Activated T-helper 1 cell treated with anti-CD3 and anti-CD28 coated beads, Interleukin-12 subunit alpha, Interleukin-12 subunit beta, Interleukin-2, Interleukin-4 antibody, amounts not matched to agents 30 ng/mL and 10 ng/mL and 1 ng/mL, durations not matched to agents 14 hours and 24 hours and 36 hours (primary cell): ENCODE measurements at places on chromosomes 5 and 9. TPM values are rescaled to one million over a fixed set of nuclear protein-coding genes. Genes with fewer than 3 reads are reported as not detected.

GRCh38 chr5:90921418-90921973, 362.9 kb downstream of the ADGRV1 start:
- no peak for DNase-seq

Gene ANXA2R
- total RNA-seq, result 0.88 and 0.93 TPM in 2 replicates

- DNase-seq, result no peak
Measured at GRCh38 chr9:12464910-12465512, 228.2 kb upstream of the TYRP1 start.

Gene INSL4
- total RNA-seq, result 0.10 TPM in 1 of 2 replicates, not detected in the other

DNA sequence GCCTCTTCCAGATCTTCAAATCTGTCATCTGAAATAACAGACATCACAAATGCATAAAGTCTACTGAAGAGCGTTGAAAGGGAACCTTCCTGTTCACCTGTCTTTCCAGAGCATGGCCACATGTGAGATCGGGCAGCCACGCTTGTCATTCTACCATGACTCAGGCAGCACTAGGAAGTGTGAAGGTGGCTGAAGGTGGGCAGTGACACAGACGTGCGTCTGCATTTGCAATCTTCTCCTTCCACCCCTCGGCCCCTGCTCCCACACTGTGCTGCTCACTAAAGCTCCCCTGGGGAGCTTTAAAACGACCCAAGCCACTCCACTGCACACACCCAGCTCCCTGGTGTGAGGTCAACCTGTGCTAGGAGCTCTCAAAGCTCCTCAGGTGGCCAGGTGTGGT, 2.5 kb downstream of the ENTR1 start:
- DNase-seq, result no peak

GRCh38 chr5:127667926-127668325, 19.0 kb downstream of the CTXN3 start:
- DNase-seq, result no peak

- DNase-seq, result no peak
Measured at GRCh38 chr5:160456480-160457177, 35.0 kb downstream of the PTTG1 start.

DNA sequence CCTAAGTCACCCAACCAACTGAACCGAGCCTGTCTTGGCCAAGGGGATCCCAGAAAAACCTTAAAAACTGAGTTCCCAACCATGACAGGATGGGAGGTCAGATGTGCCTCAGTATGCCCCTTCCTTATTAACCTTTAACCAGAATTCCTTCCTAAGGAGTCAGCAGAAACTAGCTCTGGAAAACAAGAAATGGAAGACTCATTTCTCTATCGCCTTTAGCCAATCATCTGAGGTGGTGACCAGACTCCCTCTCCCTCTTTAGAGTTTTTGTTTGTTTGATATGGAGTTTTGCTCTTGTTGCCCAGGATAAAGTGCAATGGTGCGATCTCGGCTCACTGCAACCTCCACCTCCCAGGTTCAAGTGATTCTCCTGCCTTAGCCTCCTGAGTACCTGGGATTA, 37.5 kb downstream of the SLC28A3 start:
- DNase-seq, result no peak

- no peak for DNase-seq
Measured at GRCh38 chr5:169804861-169805260, 167.8 kb downstream of the DOCK2 start.
